Thyroid gland (tissue), 4 donors: ENCODE measurements at places on chromosomes 16 and 17. TPM values are rescaled to one million over a fixed set of nuclear protein-coding genes. Genes with fewer than 3 reads are reported as not detected.

Gene ZNF785
- 10.3 TPM for total RNA-seq

- no peaks in the 10 kb centered on the region for H3K4me1 ChIP-seq
- no peak for DNase-seq
- H3K4me3 ChIP-seq, result no peak overlapping the region
Observed at GRCh38 chr16:22235839-22236745, 30.0 kb downstream of the EEF2K start.

Gene RGS11
- 3.5 TPM for total RNA-seq

GRCh38 chr16:82699260-82699659 is 72.5 kb downstream of the CDH13 start:
- no peak overlapping the region for H3K4me3 ChIP-seq
- H3K36me3 ChIP-seq, result no peaks in the 10 kb centered on the region
- H3K4me1 ChIP-seq, result peaks cover 14% of the 10 kb centered on the region
- H3K27ac ChIP-seq, result no peak overlapping the region
- no peaks in the 10 kb centered on the region for H3K27me3 ChIP-seq
- DNase-seq, result no peak

GRCh38 chr17:56169621-56170020 is 16.3 kb downstream of the ANKFN1 start:
- H3K4me1 ChIP-seq, result peaks cover 11% of the 10 kb centered on the region
- no peak overlapping the region for H3K27ac ChIP-seq
- no peak overlapping the region for H3K4me3 ChIP-seq
- H3K27me3 ChIP-seq, result no peaks in the 10 kb centered on the region
- no peaks in the 10 kb centered on the region for H3K36me3 ChIP-seq

- H3K36me3 ChIP-seq, result no peaks in the 10 kb centered on the region
- no peaks in the 10 kb centered on the region for H3K27me3 ChIP-seq
- peak overlapping the region; percentile 13 for H3K4me3 ChIP-seq
- H3K4me1 ChIP-seq, result peaks cover 31% of the 10 kb centered on the region
Observed at GRCh38 chr17:18182110-18182977, 1.3 kb upstream of the ALKBH5 start.

Gene ABCA5
- total RNA-seq, result 39.2 TPM

DNA sequence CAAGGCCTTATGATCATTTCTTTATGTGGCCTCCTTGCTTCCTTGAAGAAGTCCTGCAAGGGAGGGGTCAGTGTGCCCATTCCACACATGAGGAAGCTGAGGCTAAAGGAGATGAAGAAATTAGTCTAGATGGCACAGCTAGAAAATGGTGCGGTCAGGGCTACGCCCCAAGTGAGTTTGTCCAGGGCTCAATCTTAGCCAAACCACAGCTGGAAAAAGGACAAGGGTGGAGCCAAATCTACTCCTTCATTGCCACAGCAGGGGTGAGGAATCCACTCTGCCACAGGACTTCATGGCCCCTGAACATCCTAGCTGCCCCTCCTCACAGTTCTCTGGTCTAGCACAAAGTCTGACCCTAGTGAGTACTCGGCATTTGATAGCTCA is 16.2 kb downstream of the BEAN1 start:
- H3K27ac ChIP-seq, result no peak overlapping the region
- no peaks in the 10 kb centered on the region for H3K4me1 ChIP-seq
- no peaks in the 10 kb centered on the region for H3K27me3 ChIP-seq
- H3K4me3 ChIP-seq, result no peak overlapping the region
- DNase-seq, result no peak

Gene TSPOAP1
- total RNA-seq, result 19.5 TPM

Gene CTRL
- 0.34 TPM for total RNA-seq

Gene NTN1
- total RNA-seq, result 5.1 TPM

Gene FBXW10B
- total RNA-seq, result 18.4 TPM

- H3K27me3 ChIP-seq, result peaks cover 15% of the 10 kb centered on the region
- H3K4me1 ChIP-seq, result peaks cover 15% of the 10 kb centered on the region
- H3K36me3 ChIP-seq, result no peaks in the 10 kb centered on the region
- H3K27ac ChIP-seq, result no peak overlapping the region
- DNase-seq, result no peak
- no peak overlapping the region for H3K4me3 ChIP-seq
Observed at GRCh38 chr17:58757162-58757613, 1.5 kb downstream of the PPM1E start.

Gene NKIRAS2
- total RNA-seq, result 34.6 TPM

Gene PDILT
- not detected for total RNA-seq

- H3K27me3 ChIP-seq, result no peaks in the 10 kb centered on the region
- no peak for DNase-seq
- H3K4me1 ChIP-seq, result peaks cover 50% of the 10 kb centered on the region
- no peak overlapping the region for H3K27ac ChIP-seq
- no peaks in the 10 kb centered on the region for H3K36me3 ChIP-seq
Observed at GRCh38 chr16:2470603-2471015, 488 bp upstream of the NTN3 start.

- H3K4me1 ChIP-seq, result no peaks in the 10 kb centered on the region
- no peaks in the 10 kb centered on the region for H3K36me3 ChIP-seq
- H3K27ac ChIP-seq, result no peak overlapping the region
- H3K27me3 ChIP-seq, result no peaks in the 10 kb centered on the region
Observed at GRCh38 chr17:54235571-54235970, 412.8 kb downstream of the KIF2B start.

DNA sequence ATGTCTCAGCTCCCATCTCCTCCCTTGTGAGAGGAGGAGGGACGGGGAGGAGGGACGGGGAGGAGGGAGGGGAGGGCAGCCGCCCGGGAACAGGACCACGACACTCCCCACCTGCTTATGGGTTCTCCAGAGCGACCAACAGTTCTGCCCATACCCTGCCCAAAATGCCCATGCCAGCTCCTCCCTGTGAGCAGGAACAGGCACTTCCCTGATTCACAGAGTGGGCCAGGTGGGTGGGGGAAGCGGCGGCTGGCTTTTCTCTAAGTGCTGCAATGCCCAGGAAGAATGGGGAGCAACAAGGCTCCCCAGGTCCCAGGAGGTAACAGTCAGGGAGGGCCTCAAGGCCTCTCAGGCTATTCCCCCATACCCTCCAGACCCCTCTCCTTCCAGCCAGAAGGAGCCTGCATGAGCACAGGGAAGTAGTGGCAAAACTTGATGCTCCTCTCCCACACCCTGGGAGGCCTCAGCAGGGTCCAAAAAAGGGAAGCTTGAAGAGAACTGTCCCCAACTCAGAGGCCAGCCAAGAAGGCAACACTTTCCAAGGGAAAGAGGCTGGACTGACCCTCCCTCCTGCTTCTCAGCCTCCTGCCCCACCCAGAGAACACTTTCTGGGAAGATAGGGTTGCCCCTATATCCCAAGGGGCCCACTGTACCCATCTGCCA is 53.8 kb downstream of the MYO18A start:
- H3K27me3 ChIP-seq, result no peaks in the 10 kb centered on the region
- DNase-seq, result no peak
- peaks cover 11% of the 10 kb centered on the region for H3K36me3 ChIP-seq

DNA sequence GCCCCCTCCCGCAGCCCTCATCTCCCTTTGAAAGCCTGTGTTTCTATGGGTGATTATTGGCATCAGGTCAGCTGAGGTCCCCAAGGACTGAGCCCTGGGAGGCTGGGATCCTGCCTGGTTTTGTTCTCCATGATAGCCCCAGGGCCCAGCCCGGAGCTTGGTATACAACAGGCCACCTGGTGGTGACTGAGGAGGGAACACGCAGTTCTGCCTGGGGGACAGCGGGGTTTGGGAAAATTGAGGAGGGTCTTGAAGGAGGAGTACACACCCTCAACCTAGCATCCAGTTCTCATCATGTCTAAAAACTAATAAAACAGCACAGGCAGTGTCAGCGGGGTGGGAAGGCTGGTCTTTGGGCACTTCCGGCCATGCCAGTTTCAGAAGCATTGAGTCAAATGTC is 335.1 kb downstream of the CPPED1 start:
- no peaks in the 10 kb centered on the region for H3K27me3 ChIP-seq
- no peaks in the 10 kb centered on the region for H3K36me3 ChIP-seq
- peaks cover 33% of the 10 kb centered on the region for H3K4me1 ChIP-seq
- H3K4me3 ChIP-seq, result no peak overlapping the region
- peak overlapping the region; percentile 74 for H3K27ac ChIP-seq
- no peak for DNase-seq

DNA sequence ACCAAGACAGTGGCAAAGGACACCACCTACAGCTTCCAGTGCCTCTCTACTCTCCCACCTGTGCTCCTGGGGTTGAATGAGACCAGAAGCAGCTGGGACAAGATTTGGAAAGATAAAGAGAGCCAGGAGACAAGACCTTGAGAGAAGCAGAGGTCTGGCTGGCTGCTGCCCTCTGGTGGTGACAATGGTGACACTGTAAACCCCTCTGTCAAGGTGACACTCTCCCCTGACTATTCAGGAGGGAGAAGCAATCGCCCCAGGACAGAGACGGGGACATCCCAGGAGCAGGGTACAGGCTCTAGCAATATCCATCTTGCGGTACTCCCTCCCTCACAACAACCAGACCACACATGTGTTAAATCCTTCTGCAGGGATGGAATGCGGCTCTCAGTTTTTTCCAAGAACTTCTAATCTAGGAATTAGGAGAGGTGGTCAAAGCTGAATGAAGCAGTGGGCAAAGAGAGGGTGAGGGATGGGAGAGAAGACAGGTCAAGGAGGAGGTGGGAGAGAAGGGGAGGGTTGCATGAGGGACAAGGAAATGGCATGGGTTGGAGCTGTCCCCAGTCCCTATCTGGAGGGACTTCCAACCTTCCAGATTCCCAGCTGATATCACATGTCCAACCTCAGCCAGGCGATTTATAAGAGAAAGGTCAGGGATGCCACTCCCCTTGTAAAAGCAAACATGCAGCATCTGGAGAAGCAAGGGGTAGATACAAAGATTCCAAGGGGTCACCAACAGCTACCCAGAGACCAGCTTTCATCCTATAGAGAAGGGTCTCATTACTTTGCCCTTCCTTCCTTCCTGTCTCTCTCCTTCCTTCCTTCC is 2.9 kb downstream of the PHOSPHO1 start:
- no peaks in the 10 kb centered on the region for H3K36me3 ChIP-seq
- DNase-seq, result peak; percentile 82
- no peak overlapping the region for H3K27ac ChIP-seq
- peaks cover 33% of the 10 kb centered on the region for H3K4me1 ChIP-seq
- H3K27me3 ChIP-seq, result peaks cover 15% of the 10 kb centered on the region
- H3K4me3 ChIP-seq, result no peak overlapping the region
